Activated naive CD4-positive, alpha-beta T cell treated with Interleukin-2 at 50 U/mL for 16 hours (primary cell): ENCODE measurements at places on chromosomes 12 and 14.

GRCh38 chr12:41121374-41121773, 66.7 kb upstream of the PDZRN4 start:
- no peak for DNase-seq

- DNase-seq, result no peak
Measured at GRCh38 chr14:30573966-30574365, 15.0 kb downstream of the G2E3 start.

GRCh38 chr12:27635349-27635972, 60.8 kb upstream of the REP15 start:
- DNase-seq, result no peak

GRCh38 chr14:85054178-85054577, 475.8 kb upstream of the FLRT2 start:
- DNase-seq, result no peak

DNA sequence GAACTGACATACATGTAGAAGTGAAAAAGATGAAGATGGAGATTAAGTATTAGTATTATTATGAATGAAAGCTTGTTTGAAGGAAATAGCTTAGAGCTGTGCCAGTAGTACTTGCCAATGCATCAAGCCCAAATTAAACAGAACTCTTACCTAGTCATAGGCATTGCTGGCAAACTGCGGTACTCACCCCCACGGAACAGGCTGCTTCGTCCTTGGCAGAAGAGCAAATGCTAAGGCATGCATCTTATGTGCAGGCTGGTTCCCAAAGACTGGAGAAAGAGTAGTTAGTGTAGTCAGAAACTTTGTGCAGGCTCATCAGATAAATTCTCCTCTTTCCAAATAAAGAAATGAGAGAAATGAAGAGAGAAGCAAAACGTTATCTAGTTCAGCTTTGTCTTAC, 134.8 kb downstream of the CCDC59 start:
- DNase-seq, result no peak

- DNase-seq, result no peak
Measured at GRCh38 chr14:102252834-102253801, 51.8 kb downstream of the MOK start.

DNA sequence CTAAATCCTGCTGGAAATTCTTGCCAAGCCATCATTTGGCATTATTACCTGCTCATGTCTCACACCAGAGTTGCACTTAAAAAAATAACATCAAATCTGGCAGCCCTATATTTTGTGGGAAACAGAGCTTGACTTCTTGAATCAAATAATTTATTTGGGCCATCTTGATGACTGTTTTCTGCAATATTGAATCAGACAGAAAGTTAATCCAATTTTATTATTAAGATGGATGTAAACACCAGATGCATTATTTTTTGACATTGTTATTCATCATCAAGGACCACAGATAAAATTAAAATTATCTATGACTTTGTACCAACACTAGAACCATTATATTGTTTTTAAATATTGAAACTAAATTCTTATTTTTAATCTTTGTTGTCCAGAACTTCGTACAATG, 132.9 kb downstream of the PTPRR start:
- no peak for DNase-seq

DNA sequence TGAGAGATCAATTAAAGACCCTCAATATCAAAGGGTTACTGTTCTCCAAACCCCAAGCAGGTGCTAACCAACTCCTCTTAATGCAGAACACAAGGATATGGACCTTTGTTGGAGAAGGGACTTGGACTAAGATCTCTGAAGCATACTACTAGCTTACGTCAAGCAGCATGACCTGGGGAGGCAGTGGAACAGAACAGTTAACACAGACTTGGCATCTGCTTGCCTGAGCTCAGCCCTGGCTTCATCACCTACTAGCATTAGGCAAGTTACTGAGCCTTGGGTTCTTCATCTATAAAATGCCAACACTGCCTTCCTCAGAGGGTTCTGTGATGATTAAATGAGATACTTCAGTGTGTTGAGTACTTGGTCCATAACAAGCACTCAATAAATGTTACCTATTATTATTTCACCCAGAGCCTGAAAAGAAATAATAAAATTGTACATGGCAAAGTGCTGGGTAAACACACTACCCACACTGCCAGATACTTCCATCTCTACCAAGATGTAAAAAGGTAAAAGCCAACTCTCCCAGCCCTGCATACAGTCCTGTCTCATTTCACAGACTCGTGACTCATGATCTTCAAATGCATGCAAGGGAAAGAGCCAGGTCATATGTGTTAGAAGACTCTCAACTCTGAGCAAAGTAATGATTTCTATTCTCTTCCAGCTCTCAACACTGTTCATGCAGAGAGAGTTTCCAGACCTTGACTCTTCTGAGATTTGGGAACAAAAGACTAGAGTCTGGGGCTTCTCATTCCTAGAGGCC, 39.7 kb downstream of the FMNL3 start:
- DNase-seq, result no peak

GRCh38 chr14:99724196-99724891, 40.2 kb downstream of the CYP46A1 start:
- DNase-seq, result no peak

DNA sequence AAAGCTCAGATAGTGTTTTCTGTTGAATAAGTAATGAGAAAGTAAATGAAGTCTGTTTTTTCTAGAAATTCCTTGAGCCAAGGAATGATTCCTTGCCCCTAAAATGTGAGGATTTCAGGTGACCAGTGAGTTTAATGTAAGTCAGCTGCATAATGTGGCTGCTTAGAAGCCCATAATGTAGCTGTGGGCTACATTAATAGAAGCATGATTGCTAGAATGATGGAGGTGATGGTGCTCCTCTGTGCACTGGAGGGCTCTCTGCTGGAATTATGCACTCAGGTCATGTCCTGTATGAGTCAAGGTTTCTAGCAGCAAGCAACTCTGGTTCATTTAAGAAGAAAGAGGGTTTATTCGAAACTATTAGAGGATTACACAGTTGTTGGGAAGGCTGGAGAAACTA, 19.6 kb upstream of the PWP1 start:
- DNase-seq, result no peak

- no peak for DNase-seq
Measured at GRCh38 chr12:108646600-108647579, 13.2 kb upstream of the SELPLG start.

GRCh38 chr14:105456736-105457617, 17.6 kb upstream of the CRIP2 start:
- DNase-seq, result no peak

- DNase-seq, result peak; percentile 21
Measured at GRCh38 chr12:53676656-53677015, 753 bp upstream of the ATP5MC2 start.

GRCh38 chr12:20599757-20600156, 95.4 kb upstream of the SLCO1C1 start:
- DNase-seq, result no peak
